ENCODE measurements at places on chromosomes 3 and 15. TPM values are rescaled to one million over a fixed set of nuclear protein-coding genes. Genes with fewer than 3 reads are reported as not detected.

GRCh38 chr15:76553102-76553501 lies 216.5 kb downstream of the ISL2 start:
- no peak for ATAC-seq

Gene NLGN1
- total RNA-seq: 0.44 TPM

Gene CSPG4
- total RNA-seq: 1.9 TPM

Gene NR2F2
- 6.9 TPM for total RNA-seq

Gene CYFIP1
- 118 TPM for total RNA-seq
